ENCODE measurements at places on chromosomes 11 and 22.

- DNase-seq, result peak; percentile 38
Measured at GRCh38 chr11:73401924-73402833, 26.0 kb downstream of the RELT start.

DNA sequence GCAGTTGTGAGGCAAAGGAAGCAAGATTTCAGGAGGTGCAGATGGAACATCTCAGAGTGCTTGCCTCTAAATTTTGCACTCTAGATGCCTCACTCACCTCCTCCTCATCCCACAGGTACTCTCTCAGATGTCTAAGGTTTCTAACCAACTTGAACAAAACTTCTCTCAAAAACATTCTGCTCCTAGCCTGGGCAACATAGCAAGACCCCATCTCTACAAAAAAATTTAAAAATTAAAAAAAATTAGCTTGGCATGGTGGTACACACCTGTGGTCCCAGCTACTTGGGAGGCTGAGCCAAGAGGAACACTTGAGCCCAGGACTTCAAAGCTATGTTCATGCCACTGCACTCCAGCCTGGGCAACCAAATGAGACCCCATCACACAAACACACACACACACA lies 4.2 kb downstream of the ZNF280A start:
- no peak for DNase-seq

- no peak for DNase-seq
Measured at GRCh38 chr11:75852406-75853017, 37.5 kb downstream of the UVRAG start.

DNA sequence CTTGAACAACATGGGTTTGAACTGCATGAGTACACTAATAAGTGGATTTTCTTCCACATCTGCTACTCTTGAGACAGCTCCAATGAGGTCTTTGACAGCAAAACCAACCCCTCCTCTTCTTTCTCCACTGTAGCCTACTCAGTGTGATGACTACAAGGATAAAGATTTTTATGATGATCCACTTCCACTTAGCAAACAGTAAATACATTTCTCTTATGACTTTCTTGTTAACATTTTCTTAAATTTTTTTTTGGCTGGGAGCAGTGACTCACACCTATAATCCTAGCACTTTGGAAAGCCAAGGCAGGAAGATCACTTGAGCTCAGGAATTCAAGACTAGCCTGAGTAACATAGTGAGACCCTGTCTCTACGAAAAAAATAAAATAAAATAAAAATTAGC lies 9.9 kb upstream of the EIF4G2 start:
- no peak for DNase-seq

DNA sequence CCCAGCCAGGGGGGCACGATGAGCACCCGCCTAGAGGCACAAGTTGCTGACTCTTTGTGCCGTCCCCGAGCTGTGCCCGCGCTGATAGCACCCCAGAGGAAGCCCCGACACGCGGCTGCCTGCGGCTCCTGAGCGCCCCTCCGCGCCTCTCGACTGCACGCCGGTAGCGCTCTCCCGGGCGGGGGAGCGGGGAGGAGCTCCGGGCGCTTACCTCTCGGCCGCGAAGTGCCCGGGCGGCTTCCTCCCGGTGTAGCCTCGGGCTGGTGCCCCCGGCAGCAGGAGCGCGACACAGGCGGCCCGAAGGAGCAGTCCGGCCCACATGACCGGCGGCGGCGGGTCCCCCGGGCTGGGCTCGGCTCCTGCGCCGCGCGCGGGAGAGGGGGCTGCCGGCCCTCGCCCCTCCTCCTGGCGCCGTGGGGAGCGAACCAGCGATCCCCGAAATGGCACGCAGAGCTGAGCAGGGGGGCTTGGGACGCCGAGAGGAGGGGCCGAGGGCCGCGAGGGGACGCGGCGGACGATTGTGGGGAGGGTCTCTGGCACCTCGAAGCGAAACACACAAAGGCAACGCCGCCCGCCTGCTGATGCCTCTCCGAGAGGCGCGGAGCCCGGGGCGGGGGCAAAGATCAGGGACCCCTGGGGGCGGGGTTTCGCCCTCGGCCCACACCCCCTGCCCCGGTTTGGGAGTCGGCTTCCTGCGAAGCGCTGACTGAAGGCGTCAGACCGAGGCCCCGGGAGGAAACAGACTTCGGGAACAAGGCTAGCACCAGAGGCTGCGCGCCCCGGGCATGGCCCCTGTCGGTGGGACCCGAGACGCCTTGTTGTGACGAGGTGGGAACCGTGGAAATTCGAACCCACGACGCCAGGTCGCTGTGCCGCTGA lies at the start of gene VWCE:
VWCE (minus strand) TSS at position 600 of the 879 bp plus-strand sequence; CDS start at position 321, 279 bp downstream.
- DNase-seq, result peak; percentile 28

- peak; percentile 81 for DNase-seq
Measured at GRCh38 chr11:69010964-69011623, 2.0 kb downstream of the MRGPRF start.

GRCh38 chr11:92347454-92347853 lies 122.8 kb downstream of the FAT3 start:
- no peak for DNase-seq

GRCh38 chr22:30455075-30455840 lies 16.6 kb downstream of the SEC14L3 start:
- no peak for DNase-seq

- DNase-seq, result peak; percentile 20
Measured at GRCh38 chr11:112249871-112250610, 10.6 kb downstream of the PLET1 start.

GRCh38 chr22:35477911-35478582 lies 62.6 kb upstream of the RASD2 start:
- DNase-seq, result no peak

DNA sequence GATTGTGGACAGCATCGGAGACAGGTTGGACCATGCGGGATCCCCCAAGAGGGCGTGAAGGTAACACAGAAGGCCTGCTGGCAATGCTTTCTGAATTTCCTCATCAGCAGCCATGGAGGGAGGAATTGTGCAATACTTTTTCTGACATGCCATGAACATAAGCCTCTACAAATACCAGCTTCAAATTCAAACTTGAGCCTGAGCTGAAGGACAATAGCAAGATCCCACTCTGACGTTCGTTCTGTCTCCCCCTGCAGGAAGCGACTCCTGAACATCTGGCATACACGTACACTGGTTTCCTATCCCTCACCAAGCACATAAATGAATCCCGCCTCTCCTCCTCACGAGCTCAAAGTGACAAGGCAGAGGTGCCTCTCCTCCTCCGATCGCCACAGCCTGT lies 312.2 kb downstream of the BRD1 start:
- no peak for DNase-seq

- DNase-seq, result no peak
Measured at GRCh38 chr11:96340555-96340885, 2.5 kb downstream of the MAML2 start.

DNA sequence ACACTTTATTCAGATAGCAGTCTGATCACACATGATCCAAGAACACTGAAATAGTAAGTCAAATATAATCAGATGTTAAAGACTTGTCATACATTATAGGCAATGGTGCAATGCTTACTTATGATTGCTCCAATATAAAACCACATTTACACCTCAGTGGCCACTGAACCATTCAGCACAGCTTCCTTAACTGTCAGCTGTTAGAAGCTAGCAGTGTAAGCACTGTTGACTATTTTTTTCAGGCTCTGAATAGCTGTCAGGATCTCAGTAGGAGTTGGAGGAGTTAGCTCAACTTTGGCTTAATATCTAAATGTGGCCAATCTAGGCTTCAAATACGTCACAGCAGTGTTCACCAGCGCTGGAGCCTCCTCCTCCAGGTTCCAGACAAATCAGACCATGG lies 36.6 kb downstream of the METTL15 start:
- no peak for DNase-seq

- DNase-seq, result no peak
Measured at GRCh38 chr22:29346659-29347058, 31.2 kb upstream of the RASL10A start.

- no peak for DNase-seq
Measured at GRCh38 chr11:62908468-62909072, 12.6 kb downstream of the CHRM1 start.

DNA sequence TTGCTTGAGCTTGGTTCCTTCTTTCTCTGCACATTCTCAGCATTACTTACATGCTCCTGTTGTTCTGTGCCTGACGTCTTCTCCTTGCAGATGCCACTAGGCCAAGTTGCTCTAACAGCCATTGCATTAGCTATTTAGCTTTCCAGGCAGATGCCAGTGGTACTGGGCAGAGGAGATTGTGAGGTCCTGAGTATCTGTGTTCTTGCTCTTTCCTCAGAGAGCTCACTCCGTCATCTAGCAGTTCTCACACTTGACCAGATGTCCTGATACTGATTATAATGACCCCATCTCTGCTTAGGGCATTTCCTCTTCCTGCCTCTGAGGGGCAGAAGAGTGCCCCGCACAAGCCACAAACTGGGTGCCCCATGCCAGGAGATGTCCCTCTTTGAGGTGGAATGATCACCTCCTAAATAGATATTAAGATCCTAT lies 30.7 kb downstream of the ARHGAP1 start:
- no peak for DNase-seq

DNA sequence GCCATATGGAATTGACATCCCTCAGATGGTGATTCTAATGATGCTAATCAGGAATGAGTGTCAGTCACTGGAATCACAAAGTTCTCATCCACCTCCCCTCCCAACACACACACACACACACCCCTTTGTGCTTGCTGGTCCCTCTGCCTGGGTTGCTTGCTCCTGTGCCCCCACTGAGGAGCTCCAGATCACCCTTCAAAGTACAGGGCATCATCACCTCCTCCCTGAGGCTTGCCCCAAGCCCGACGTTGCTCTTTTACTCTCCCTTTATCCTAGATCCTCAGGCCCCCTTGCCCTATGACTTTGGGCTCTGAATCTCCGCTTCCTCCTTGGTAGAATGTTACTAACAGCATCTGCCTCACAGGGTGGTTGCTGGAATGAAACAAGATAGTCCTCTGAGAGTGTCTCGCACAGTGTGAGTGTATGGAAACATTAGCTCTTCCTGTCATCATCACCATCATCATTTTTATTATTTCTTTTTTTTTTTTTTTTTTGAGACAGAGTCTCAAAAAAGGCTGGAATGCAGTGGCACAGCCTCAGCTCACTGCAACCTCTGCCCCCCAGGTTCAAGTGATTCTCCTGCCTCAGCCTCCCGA lies 3.4 kb downstream of the TOM1 start:
- peak; percentile 45 for DNase-seq

DNA sequence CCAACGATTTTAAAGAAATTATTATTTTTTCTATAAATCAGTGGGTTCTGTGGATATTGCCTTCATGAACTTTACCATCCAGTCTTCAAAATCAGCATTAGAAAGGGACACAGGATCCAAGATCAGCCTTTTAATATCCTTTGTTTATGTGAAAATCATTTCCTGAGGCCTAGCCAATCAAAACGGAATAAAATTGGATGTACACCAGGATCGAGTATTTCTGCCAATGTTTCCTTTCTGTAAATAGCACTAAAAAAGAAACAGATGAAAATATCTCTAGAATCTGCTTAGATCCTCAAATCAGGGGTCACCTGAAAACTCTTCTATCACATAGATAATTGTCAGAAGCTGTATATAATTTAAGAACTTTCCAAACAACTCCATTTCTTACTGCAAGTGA lies 1598.5 kb downstream of the LRRC4C start:
- DNase-seq, result no peak

DNA sequence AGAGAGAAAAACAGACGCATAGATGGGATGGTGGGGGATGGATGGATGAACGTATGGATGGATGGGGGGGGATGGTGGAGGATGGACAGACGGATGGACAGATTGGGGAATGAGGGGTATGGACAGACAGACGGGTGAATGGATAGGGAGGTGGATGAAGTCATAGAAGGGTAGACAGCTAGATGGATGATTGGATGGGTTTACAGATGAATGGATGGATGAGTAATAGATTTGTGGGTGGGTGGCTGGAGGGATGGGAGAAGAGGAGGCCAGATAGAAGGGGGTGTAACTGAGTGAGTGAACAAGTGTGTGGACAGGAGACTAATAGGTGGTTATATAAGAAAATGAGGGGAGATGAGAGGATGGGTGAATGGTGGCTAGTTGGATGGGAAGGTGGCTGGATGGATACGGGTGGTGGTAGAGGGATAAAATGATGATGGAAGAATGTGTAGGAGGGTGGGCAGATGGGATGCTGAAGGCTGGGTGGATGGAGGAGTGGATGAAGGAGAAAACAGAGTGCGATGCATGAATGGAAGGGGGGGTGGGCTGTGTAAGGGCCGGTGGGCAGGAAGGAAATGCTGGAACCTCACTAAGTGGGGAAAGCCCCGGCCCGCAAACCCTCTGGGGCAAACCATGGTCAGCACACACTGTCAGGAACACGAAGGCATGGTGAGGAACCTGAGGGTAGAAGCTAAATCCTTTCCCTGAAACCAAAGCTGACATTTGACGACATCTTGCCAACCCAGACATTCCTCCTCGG lies 21.6 kb downstream of the ARVCF start:
- DNase-seq, result no peak

DNA sequence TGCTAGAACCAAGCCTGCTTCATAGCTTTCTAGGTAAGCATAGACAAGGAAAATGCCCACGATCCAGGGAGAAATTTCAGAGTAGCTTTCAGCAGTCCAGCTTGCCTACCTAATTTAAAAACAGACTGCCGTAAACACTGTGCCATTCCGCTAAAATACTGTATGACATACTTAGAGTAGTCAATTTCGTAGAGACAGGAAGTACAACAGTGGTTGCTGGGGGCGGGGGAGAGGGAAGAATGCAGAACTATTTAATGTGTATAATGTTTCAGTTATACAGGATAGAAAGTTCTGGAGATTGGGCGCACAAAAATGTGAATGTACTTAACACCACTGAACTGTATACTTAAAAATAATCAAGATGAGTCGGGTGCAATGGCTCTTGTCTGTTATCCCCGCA lies 56.7 kb downstream of the C11orf58 start:
- no peak for DNase-seq

GRCh38 chr11:77589181-77589520 lies 602 bp upstream of the AQP11 start:
- DNase-seq, result no peak

DNA sequence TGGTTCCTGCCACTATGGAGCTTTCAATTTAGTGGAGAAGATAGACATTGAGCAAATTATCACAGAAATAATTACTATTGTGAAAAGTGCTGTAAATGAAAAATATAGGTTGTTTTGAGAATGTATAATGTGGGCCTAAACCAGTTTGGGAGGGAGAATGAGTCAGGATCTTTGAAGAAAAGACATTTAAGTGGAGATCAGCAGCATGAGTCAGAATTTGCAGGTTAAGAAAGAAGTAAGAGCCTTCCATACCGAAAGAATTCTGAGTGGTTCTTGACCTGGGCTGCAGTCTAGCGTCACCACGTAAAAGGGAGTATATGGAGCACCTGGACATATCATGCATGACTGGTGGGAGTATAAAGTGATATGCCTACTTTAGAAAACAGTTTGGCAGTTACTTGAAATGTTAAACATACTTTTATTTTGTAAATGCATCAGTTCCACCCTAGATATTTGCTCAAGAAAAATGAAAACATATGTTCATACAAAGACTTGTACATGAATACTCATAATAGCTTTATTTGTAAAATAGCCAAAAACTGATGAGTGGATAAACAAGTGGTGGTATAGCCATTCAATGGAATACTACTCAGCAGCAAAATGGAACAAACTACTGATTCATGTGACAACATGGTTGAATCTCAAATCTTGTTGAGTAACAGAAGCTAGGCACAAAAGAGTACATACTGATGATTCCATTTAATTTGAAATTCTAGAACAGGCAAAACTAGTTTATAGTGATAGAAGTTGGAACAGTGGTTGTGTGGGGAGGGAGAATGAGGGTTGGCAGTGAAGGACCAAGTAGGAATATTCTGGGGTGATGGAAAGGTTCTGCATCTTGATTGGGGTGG lies 99.2 kb downstream of the STIM1 start:
- peak; percentile 12 for DNase-seq

GRCh38 chr11:78256962-78257361 lies 68.2 kb downstream of the USP35 start:
- DNase-seq, result peak; percentile 81

- no peak for DNase-seq
Measured at GRCh38 chr22:25775531-25775930, 33.5 kb downstream of the MYO18B start.

GRCh38 chr11:122453586-122453985 lies 201.9 kb upstream of the UBASH3B start:
- DNase-seq, result no peak

Measured in fibroblast of gingiva (primary cell).